Activated CD8-positive, alpha-beta T cell treated with anti-CD3 and anti-CD28 coated beads for 36 hours (primary cell): ENCODE measurements at places on chromosomes 6 and 20. TPM values are rescaled to one million over a fixed set of nuclear protein-coding genes. Genes with fewer than 3 reads are reported as not detected.

The FERMT1 gene
- total RNA-seq, result 0.52 TPM

The MTFR2 gene
- total RNA-seq, result 20.9 TPM

DNA sequence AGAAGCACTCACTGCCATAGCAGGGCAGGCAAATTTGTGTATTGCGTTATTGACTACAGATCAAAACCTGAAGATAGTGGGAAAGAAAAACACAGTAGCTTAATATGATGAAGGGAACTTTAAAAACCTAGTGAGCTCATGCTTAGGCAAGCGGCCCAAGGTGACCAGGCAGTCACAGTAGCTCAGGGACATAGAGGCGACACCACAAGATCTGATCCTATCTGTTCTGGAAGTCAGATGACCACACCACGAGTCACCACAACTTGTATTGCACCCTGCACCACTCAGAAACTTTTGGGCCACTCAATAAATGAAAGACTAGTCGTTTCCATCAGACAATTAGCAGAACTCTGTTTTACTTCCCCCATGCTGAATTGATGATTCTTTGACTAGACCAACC lies 4.9 kb downstream of the CLIC5 start:
- peak overlapping the region; percentile 53 for H3K4me3 ChIP-seq
- H3K4me1 ChIP-seq, result peaks cover 54% of the 10 kb centered on the region
- peak; percentile 50 for DNase-seq
- no peaks in the 10 kb centered on the region for H3K27me3 ChIP-seq

DNA sequence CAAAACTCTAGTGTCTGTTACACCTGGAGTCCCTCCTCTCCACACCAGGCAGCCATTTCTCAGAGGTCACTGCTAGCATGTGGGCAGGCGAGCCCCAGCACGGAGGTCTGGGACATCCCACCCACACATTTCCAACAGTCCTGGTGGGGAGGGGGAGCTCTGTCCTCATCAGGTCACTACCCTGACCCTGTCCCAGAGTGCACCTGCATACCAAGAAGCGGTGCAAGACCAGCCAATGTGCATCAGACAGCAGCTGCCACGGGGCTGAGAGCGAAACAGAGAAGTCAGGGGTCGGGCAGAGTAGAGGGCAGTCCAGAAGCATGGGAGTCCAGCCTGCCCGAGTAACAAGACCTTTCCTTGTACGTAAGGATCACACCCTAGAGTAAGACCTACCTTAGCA lies 71.1 kb downstream of the TAF4 start:
- no peak for DNase-seq
- H3K4me1 ChIP-seq, result no peaks in the 10 kb centered on the region
- no peak overlapping the region for H3K27ac ChIP-seq
- no peak overlapping the region for H3K4me3 ChIP-seq
- peaks cover 68% of the 10 kb centered on the region for H3K36me3 ChIP-seq
- no peaks in the 10 kb centered on the region for H3K27me3 ChIP-seq

DNA sequence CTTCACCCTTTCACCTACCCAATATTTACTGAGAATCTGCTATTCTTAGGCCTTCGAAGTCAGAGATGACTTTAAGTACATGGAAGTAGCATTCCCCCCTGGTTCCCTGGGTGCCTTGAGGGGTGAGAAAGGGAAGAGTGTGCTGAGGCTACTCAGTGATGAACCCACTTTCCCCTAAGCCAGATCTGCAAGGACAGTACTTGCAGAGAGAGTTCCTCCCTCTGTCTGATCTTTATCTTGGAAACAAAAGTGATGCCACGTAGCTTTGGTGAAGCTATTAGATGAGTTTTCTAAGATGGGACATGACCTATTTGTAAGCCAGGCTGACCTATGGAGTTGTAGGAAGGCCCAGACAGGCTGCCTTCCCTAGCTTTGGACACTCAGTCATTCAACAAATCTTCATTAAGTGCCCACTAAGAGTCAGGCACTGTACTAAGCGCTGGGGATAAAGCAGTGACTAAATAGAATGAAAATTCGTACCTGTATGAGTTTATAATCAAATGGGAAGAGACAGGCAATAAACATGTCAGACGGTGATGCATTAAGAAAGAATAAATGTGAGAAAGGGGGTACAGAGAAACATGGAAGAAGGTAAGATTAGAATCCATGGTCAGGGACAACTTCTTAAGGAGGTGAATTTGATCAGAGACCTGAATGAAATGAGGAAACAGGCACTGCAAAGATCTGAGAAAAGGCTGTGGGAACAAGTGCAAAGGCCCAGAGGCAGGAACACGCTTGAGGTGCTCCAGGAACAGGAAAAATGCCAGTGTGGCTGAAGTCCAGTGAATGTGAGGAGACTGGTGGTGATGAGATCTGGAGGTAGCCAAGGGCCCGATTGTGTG lies 42.2 kb downstream of the BCL2L1 start:
- no peaks in the 10 kb centered on the region for H3K27me3 ChIP-seq
- peaks cover 89% of the 10 kb centered on the region for H3K4me1 ChIP-seq

DNA sequence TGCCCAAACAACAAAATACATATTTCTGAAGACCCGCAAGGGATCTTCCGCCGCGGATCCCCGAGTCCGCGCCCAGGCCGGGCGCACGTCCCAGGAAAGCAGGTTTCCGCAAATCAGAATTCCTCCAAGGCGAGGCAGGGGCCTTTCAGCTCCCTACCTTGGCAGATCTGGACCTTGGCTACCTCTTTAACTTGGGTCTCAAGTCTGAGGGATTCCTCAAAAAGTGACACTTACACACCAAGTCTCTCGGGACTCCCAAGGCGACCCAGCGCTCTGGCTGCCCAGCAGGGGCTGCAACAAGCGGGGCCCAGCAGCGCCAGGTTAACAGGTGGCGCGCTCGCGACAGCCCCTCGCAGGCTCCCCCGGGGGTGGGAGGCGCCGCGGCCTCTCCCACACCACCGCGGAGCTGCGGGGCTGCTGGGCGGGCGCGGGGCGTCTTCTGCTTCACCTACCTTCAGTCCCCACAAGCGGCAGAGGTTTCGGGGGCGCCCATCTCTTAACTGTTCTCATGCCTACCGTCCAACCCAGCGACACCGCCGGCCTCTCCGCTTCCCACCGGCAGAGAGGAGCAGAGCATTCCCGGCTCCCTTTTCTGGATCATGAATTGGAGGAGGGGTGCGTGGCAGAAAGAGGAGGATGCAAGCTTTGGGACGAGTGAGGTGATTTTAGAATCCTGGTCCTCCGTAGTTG lies 414 bp downstream of the SIM1 start:
- H3K27me3 ChIP-seq, result peaks cover 82% of the 10 kb centered on the region
- H3K4me1 ChIP-seq, result peaks cover 25% of the 10 kb centered on the region
- DNase-seq, result no peak
- peaks cover 14% of the 10 kb centered on the region for H3K36me3 ChIP-seq
- H3K27ac ChIP-seq, result no peak overlapping the region

DNA sequence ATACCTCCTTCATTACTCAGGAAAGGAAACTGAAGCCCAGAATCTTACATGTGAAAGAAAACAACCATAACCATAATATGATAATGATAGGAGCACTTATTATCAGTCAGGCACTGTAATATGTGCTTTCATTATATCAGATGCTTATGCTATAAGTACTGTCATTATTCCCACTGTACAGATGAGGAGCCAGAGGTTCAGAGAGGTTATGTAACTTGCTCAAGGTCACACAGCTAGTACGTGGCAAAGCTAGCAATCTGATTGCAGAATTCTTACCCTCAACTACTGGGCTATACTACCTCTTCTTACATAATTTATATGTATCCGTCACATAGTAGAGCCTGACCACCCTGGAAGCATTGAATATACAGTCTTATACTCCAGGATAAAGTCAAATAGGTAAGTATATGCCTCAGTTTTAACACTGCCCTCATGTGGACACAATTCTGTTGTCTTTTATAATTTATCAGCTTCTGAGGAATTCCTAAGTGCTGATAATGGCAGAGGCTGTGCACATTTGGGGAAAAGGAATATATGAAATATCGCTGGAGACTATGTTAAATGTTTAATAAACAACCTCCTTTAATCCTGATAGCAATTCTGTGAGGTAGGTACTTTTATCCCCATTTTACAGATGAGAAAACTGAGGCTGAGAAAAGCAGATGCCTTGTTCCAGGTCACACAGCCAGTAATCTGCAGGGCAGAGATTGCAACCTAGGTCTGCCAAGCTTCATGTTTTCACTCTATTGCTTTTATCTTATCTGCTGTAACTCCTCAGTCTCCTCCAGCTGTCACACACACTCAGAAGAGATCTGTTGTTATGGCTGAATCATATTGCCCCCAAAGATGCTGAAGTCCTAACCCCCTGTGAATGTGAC lies 13.4 kb downstream of the BCAS1 start:
- H3K27ac ChIP-seq, result no peak overlapping the region
- no peaks in the 10 kb centered on the region for H3K27me3 ChIP-seq
- no peak for DNase-seq
- no peak overlapping the region for H3K4me3 ChIP-seq

The BCAS1 gene
- total RNA-seq, result not detected

GRCh38 chr6:36443471-36444428 lies 950 bp downstream of the KCTD20 start:
- peak overlapping the region; percentile 97 for H3K4me3 ChIP-seq
- peak overlapping the region; percentile 93 for H3K27ac ChIP-seq
- no peaks in the 10 kb centered on the region for H3K27me3 ChIP-seq
- peaks cover 46% of the 10 kb centered on the region for H3K4me1 ChIP-seq

GRCh38 chr6:136149311-136149710 lies 100.8 kb downstream of the MTFR2 start:
- DNase-seq, result no peak
- H3K36me3 ChIP-seq, result no peaks in the 10 kb centered on the region
- peaks cover 7% of the 10 kb centered on the region for H3K27me3 ChIP-seq
- no peaks in the 10 kb centered on the region for H3K4me1 ChIP-seq

GRCh38 chr6:140830666-140831065 lies 1302.1 kb upstream of the GJE1 start:
- no peaks in the 10 kb centered on the region for H3K4me1 ChIP-seq
- H3K4me3 ChIP-seq, result no peak overlapping the region
- H3K27ac ChIP-seq, result no peak overlapping the region
- no peak for DNase-seq

The LY6G6C gene
- not detected for total RNA-seq

- H3K4me1 ChIP-seq, result no peaks in the 10 kb centered on the region
- no peak overlapping the region for H3K4me3 ChIP-seq
- no peak overlapping the region for H3K27ac ChIP-seq
- no peaks in the 10 kb centered on the region for H3K36me3 ChIP-seq
Observed at GRCh38 chr6:124974771-124975377, 12.6 kb downstream of the RNF217 start.

DNA sequence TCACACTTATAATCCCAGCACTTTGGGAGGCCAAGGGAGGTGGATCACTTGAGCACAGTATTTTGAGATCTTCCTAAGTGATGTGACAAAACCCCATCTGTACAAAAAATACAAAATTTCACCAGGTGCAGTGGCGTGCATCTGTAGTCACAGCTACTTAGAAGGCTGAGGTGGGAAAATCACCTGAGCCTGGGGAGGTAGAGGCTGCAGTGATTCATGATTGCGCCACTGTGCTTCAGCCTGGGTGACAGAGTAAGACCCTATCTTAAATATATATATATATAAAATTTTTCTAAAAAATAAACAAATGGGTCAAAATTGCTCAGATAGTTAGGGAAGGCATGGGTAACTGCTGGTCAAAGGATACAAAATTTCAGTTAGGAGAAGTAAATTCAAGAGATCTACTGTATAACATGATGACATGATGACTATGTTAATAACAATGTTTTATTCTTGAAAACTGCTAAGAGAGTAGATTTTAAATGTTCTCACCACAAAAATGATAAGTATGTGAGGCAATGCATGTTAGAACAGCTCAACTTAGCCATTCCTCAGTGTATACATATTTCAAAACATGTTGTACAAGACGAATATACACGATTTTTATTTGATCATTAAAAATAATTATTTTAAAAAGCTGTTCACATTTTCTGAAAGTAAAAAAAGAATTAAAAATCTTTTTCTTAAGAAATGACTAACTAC lies 24.4 kb downstream of the TBC1D32 start:
- H3K4me1 ChIP-seq, result no peaks in the 10 kb centered on the region
- no peak for DNase-seq
- H3K27me3 ChIP-seq, result no peaks in the 10 kb centered on the region
- no peak overlapping the region for H3K4me3 ChIP-seq

DNA sequence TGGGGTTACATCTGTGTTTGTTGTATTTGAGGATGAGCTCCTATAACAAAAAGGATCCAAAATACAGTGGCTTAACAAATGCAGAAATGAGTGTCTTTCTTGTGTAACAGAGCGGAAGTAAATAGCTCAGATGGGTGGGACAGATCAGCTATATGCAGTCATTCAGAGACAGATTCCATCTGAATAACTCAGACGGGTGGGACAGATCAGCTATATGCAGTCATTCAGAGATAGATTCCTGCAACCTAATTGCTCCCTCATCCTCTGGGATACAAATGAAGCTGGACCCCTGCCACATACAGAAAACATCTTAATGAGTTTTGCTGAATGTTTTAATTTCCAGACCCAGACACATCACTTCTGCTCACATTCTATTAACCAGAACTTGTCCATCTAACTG lies 332.3 kb downstream of the BCKDHB start:
- no peaks in the 10 kb centered on the region for H3K4me1 ChIP-seq
- H3K27me3 ChIP-seq, result no peaks in the 10 kb centered on the region
- no peak overlapping the region for H3K4me3 ChIP-seq

DNA sequence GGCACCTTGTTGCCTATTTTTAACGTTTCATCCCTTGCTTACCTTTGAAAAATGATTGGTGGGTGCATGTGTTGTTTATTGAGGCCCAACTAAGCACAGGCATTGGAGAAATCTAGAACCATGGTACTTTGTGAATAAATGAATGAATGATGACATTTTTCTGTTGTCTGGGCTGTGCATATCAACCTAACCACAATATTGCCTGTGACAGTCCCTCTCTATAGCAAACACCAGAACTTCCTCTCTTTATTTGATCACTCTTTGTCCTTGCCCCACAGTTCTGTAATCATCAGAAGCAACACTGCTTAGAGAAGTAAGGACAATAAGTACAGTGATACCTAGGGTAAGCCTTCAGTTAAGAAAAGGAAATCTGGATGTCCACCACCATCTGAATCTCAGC lies 75.1 kb downstream of the TBC1D7 start:
- no peaks in the 10 kb centered on the region for H3K27me3 ChIP-seq
- H3K4me1 ChIP-seq, result peaks cover 2% of the 10 kb centered on the region
- DNase-seq, result no peak
- no peaks in the 10 kb centered on the region for H3K36me3 ChIP-seq
- no peak overlapping the region for H3K27ac ChIP-seq

The PRSS35 gene
- not detected for total RNA-seq

The GNRH2 gene
- 0.85 TPM for total RNA-seq

GRCh38 chr6:127180426-127180825 lies 62.0 kb downstream of the RSPO3 start:
- H3K36me3 ChIP-seq, result no peaks in the 10 kb centered on the region
- no peak for DNase-seq
- no peak overlapping the region for H3K4me3 ChIP-seq
- H3K27me3 ChIP-seq, result peaks cover 16% of the 10 kb centered on the region
- H3K4me1 ChIP-seq, result no peaks in the 10 kb centered on the region

The CENPW gene
- total RNA-seq, result 65.8 TPM

GRCh38 chr6:127471379-127472255 lies 12.4 kb upstream of the KIAA0408 start:
- H3K36me3 ChIP-seq, result peaks cover 13% of the 10 kb centered on the region
- no peak for DNase-seq
- H3K4me1 ChIP-seq, result no peaks in the 10 kb centered on the region

- H3K27ac ChIP-seq, result no peak overlapping the region
- DNase-seq, result no peak
- H3K4me1 ChIP-seq, result peaks cover 19% of the 10 kb centered on the region
- H3K4me3 ChIP-seq, result no peak overlapping the region
- no peaks in the 10 kb centered on the region for H3K36me3 ChIP-seq
- H3K27me3 ChIP-seq, result no peaks in the 10 kb centered on the region
Observed at GRCh38 chr6:143694560-143694959, 16.8 kb downstream of the PHACTR2 start.

GRCh38 chr6:157090736-157091135 lies 232.6 kb downstream of the TMEM242 start:
- H3K4me1 ChIP-seq, result peaks cover 15% of the 10 kb centered on the region
- no peak for DNase-seq
- no peak overlapping the region for H3K4me3 ChIP-seq
- H3K36me3 ChIP-seq, result peaks cover 7% of the 10 kb centered on the region
- no peak overlapping the region for H3K27ac ChIP-seq
